ENCODE measurements at places on chromosomes 1 and 21. TPM values are rescaled to one million over a fixed set of nuclear protein-coding genes. Genes with fewer than 3 reads are reported as not detected.
A peak's percentile ranks its signal among the peaks of the same experiment; 100 is the strongest.

Gene OR10J1
- not detected for total RNA-seq

Gene TIE1
- total RNA-seq = not detected

- H3K4me1 ChIP-seq = peaks cover 22% of the 10 kb centered on the region
- H3K27me3 ChIP-seq = peaks cover 24% of the 10 kb centered on the region
- no peaks in the 10 kb centered on the region for H3K36me3 ChIP-seq
- no peak overlapping the region for H3K27ac ChIP-seq
- no peak overlapping the region for H3K4me3 ChIP-seq
Observed at GRCh38 chr21:44585892-44586291, 5.5 kb upstream of the KRTAP10-5 start.

DNA sequence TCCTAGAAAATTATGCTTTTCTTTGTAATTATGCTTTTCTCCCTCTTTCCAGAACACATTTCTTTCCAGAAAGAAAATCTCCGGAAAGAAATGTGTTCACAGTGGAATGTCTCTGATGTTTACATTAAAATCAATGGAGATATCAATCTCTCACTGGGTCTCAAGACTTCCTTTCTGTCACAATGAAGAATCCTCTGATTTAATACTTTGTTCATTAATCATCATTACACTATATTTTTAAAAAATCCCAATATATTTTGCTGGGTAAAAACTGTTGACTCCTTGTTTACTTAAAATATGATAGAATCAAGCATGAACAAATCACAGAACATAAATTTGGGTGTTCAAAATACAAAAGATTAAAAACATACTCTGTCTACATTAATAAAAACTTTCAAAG lies 26.3 kb upstream of the TGFBR3 start:
- DNase-seq = no peak
- H3K36me3 ChIP-seq = no peaks in the 10 kb centered on the region
- H3K4me3 ChIP-seq = no peak overlapping the region
- H3K27me3 ChIP-seq = no peaks in the 10 kb centered on the region
- no peaks in the 10 kb centered on the region for H3K4me1 ChIP-seq

DNA sequence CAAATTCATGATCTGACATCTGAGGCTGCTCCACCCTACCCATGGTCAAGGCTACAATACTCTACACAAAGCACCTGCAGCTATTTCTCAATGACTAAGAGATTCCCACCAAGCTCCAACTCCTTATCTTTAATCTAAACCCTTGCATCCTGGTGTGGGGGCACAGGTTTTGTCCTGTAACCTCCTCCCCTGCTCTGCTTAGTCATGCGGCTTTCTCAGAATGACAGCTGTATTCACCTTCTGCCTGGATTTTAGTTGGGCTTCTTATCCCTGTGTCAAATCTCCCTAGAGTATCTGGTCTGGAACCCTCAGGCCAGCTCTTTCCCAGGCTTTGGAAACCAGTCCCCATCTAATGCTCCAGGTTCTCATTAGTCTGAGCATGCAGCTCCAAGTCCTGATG lies 159.0 kb downstream of the BARHL2 start:
- no peaks in the 10 kb centered on the region for H3K4me1 ChIP-seq
- no peaks in the 10 kb centered on the region for H3K36me3 ChIP-seq
- no peak overlapping the region for H3K4me3 ChIP-seq
- H3K27ac ChIP-seq = no peak overlapping the region

- H3K4me3 ChIP-seq = no peak overlapping the region
- no peak overlapping the region for H3K27ac ChIP-seq
- no peaks in the 10 kb centered on the region for H3K36me3 ChIP-seq
- no peak for DNase-seq
Observed at GRCh38 chr1:209190591-209191261, 392.8 kb upstream of the CAMK1G start.

GRCh38 chr21:25572861-25573310 lies 34.4 kb downstream of the MRPL39 start:
- H3K4me3 ChIP-seq = peak overlapping the region; percentile 85
- H3K27ac ChIP-seq = peak overlapping the region; percentile 91
- no peaks in the 10 kb centered on the region for H3K27me3 ChIP-seq
- no peak for DNase-seq
- peaks cover 25% of the 10 kb centered on the region for H3K4me1 ChIP-seq

DNA sequence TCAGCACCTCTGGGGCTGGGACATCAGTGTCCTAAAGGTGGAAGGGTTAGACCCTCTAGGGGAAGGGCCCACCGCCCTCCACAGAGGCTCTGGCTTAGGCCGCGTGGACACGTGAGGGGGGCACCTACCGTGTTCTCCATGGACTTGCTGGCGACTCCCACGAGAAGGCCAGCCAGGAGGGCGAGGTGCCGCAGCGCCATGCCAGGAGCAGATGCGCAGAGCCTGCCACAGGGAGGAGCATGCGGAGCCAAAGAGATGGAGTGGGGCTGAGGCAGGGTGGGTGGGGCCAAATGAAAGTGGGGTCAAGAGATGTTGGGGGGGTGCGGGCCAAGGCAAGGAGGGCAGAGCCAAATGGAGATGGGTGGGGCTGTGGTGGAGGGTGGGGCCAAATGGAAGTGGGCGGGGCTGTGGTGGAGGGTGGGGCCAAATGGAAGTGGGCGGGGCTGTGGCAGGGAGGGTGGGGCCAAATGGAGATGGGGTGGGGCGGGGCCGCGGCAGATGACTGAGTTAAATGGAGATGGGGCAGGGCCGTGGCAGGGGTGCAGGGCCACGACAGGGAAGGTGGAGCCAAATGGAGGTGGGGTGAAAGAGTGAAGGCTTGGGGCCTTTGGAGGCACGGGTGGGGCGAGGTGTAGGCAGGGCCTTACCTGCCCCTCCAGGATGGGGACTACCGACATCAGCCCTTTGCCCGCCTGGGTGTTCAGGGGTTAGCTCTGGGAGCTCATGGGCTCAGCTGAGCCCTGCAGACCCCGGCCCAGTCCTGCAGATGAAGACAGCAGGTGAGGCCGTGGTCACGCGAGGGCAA lies 17.4 kb upstream of the RNF223 start:
- H3K4me1 ChIP-seq = peaks cover 6% of the 10 kb centered on the region
- H3K36me3 ChIP-seq = no peaks in the 10 kb centered on the region
- H3K27me3 ChIP-seq = no peaks in the 10 kb centered on the region
- no peak for DNase-seq
- H3K27ac ChIP-seq = no peak overlapping the region

GRCh38 chr1:175552306-175552705 lies 191.1 kb downstream of the TNR start:
- peaks cover 16% of the 10 kb centered on the region for H3K27me3 ChIP-seq
- no peak overlapping the region for H3K4me3 ChIP-seq
- H3K36me3 ChIP-seq = no peaks in the 10 kb centered on the region
- no peak for DNase-seq
- H3K4me1 ChIP-seq = no peaks in the 10 kb centered on the region
- no peak overlapping the region for H3K27ac ChIP-seq

- H3K27me3 ChIP-seq = no peaks in the 10 kb centered on the region
- no peak overlapping the region for H3K4me3 ChIP-seq
- DNase-seq = no peak
- no peak overlapping the region for H3K27ac ChIP-seq
- H3K4me1 ChIP-seq = no peaks in the 10 kb centered on the region
- H3K36me3 ChIP-seq = no peaks in the 10 kb centered on the region
Observed at GRCh38 chr21:21612466-21612865, 614.3 kb downstream of the NCAM2 start.

DNA sequence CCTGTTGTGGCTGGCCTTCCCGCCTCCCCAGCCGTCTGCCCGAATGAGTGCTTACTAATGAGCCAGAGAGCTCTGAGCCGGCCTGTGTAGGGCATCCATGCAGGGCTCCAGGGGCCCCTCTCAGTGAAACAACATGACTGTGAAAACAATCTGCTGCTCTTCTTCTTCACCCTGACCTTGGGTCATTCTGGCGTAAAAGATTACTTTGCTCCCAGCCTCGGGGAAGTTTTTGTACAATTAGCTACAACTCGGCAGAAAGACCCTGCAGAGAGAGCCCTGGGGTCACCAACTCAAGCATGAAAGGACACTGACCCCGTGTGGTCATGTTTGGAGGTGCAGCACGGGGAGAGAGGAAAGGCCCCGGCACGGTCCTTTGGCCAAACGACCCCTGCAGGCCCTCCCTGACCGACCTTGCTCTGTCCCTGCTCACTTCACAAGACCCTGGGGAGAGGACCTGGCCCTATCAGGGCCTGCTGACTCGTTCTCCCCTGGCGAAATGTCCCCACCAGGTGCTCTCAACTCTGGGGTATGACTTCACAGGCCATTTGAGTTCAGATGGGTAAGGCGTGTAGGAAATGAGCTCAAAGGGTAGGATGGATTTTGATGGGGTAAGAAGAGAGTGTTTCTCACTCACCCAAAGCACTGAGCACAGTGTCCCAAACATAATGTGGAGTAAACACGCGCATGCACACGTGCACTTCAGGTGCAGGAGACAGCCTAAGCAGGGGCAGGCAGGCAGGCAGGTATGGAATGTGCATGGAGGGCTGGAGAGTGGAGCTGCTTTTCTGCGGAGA lies 22.9 kb upstream of the FAM20B start:
- DNase-seq = peak; percentile 54
- H3K4me1 ChIP-seq = peaks cover 24% of the 10 kb centered on the region
- no peaks in the 10 kb centered on the region for H3K36me3 ChIP-seq
- peak overlapping the region; percentile 68 for H3K27ac ChIP-seq
- no peak overlapping the region for H3K4me3 ChIP-seq

Gene ATP1A4
- not detected for total RNA-seq

GRCh38 chr1:77421504-77422233 lies 139.8 kb downstream of the AK5 start:
- peak overlapping the region; percentile 73 for H3K4me3 ChIP-seq
- DNase-seq = no peak
- peaks cover 42% of the 10 kb centered on the region for H3K4me1 ChIP-seq

DNA sequence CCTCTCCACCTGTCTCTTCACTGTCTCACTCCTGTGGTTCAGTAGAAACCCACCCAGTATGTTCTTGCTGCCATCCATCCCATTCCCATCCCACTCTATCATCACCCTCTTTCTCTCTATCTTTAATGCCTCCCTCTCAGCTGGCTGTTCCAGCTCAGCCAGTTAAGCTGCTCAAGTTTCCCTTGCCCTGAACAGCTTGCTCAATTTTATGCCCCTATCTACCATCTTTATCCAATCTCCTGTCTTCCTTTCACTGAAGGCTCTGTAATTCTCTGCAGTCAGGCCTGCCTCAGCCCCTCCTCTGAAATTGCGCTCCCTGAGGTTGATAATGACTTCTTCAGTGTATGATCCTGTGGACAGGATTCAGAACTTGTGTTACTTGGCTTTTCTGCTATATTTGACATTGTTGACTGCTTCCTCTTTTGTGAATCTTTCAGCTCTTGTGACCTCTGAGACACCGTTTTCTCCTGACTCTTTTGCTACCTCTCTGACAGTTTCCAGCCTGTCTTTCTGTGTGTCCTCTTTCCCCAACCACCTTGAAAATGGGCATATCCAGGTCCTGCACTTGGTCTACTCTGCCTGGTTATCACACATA lies 13.9 kb upstream of the BCAR3 start:
- no peaks in the 10 kb centered on the region for H3K36me3 ChIP-seq
- H3K4me1 ChIP-seq = no peaks in the 10 kb centered on the region
- H3K4me3 ChIP-seq = no peak overlapping the region
- H3K27ac ChIP-seq = no peak overlapping the region

Gene NBPF4
- not detected for total RNA-seq

DNA sequence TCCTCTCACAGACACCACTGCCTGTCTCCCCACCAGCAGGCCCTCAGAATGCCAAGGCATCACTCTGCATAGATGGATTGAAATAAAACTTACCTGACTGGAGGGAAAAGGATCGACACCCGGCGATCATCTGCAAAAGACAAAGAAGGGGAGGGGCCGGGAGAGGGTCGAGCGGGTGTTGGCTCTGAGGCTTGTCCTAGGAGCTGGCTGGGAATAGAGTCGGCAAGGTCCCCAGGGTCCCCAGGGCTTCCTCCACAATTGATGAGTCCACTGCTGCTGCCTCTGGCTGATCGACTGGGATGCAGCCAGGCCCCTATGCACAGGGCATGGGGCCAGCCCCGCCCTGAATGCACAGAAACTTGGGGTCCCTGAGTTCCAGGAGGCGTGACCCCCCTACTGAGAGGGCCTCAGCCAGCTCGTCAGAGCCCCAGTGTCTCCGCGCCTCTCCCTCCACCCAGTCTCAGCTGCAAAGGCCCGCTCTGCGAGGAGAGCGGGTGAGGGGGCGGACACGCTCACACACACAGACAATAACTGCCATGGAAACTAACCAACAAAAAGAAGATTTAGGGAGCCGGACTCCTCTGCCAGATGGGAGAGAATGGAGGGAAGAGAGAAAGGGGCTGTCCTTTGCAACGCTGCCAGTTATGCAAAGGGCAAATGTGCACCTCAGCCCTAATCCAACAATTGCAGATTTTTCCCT lies at the start of gene KLHDC8A:
Gene KLHDC8A (minus strand): TSS at position 483 of the 700 bp plus-strand sequence. CDS start 13,318 bp downstream, outside the sequence.
- H3K27me3 ChIP-seq = peaks cover 8% of the 10 kb centered on the region
- no peaks in the 10 kb centered on the region for H3K4me1 ChIP-seq
- no peaks in the 10 kb centered on the region for H3K36me3 ChIP-seq
- DNase-seq = no peak

DNA sequence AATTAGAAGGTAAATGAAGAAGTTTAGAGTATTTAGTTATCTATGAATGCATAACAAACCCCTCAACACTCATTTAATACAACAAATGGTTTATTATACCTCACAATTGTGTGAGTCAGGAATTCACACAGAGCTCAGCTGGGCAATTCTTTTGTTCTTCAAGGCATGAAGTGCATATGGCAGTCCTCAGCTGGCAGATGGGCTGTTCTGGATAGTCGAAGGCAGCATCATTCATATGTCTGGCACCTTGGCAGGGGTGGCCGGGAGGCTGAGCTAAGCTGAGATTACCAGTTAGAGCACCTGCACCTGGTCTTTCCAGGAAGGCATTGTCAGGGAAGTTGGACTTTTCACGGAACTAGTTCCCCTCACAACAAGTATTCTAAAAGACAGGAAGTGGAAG lies 286.2 kb upstream of the DUSP10 start:
- DNase-seq = no peak
- H3K27ac ChIP-seq = no peak overlapping the region
- H3K27me3 ChIP-seq = no peaks in the 10 kb centered on the region
- H3K4me1 ChIP-seq = no peaks in the 10 kb centered on the region
- H3K4me3 ChIP-seq = no peak overlapping the region

DNA sequence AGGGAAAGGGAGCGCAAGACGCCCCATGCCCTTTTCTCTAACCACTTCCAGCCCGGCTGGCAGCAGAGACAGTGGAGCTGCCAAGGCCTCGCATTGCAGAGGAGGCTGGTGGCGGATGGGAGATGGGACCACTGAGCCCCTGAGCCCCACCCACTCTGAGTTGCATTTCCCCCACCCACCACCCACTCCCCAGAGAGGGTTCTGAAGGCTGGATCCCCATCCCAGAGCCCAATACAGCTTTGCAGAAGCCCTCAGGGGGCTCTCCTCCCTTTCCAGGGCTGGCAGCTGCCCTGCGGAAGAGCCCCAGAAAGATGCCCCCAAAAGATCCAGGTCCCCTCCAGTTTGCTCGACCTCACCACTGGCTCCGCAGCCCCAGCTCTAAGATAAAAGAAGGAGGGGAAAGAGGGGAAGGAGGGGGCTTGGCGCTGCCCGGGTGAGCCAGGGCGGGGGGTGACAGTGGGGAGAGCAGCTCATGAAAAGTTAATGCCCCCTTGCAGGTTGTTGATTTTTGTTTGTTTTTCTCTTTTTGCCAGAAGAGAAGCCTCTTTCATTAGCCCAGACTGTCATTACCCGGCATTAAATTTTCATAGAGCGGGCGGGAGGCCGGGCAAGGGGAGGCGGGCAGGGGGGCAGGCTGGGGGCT lies 38.4 kb upstream of the CASZ1 start:
- no peak overlapping the region for H3K27ac ChIP-seq
- no peak for DNase-seq
- no peaks in the 10 kb centered on the region for H3K36me3 ChIP-seq
- H3K4me1 ChIP-seq = peaks cover 3% of the 10 kb centered on the region
- peaks cover 30% of the 10 kb centered on the region for H3K27me3 ChIP-seq

Gene SHCBP1L
- not detected for total RNA-seq

GRCh38 chr1:110535985-110536384 lies 17.0 kb upstream of the KCNA10 start:
- no peak for DNase-seq
- H3K4me3 ChIP-seq = no peak overlapping the region
- H3K27me3 ChIP-seq = peaks cover 2% of the 10 kb centered on the region

Measured in naive thymus-derived CD8-positive, alpha-beta T cell (primary cell).